Effector CD8-positive, alpha-beta T cell (primary cell): ENCODE measurements at places on chromosomes 6 and 20.

DNA sequence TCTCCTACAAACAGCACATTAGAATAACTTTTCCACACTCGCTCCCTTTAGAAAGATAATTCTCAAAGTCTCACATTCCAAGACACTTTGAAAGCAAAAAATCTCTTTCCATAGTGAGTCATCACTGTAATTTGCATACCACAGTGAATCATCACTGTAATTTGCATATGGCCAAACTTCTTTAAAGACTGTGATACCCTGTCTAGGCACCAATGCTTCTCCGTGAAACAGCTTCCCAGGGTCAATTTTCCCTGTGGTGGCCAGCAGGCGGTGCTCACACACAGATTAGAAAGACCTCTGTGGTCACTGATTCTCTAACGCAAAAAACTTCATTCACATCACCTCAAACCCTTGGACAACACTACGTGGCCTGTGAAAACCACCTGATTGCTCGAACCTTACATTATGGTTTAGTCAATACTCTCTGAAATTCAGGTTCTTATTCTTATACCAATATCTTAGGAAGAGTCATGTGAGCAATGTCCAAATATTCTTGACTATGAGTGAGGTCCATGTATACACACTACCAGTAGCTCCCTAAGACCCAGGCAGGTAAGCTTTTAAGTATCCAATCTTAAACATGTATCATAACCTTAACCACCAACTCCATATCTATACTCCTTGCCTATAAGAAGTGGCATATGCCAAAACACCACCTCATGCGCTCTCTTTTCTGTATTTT lies 78.5 kb upstream of the PHACTR1 start:
- DNase-seq = no peak

DNA sequence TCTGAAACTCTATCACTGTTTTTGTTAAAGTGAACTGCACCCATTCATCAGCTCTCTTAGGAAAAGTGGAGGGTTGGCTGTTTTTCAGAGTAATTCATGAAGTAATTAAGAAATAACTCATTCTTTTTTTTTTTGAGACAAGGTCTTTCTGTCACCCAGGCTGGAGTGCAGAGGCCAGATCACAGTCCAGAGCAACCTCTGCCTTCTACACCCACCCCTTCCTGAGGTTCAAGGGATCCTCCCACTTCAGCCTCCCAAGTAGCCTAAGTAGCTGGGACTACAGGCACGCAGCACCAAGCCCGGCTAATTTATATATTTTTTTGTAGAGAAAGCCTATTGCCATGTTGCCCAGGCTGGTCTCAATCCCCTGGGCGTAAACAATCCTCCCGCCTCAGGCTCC lies 2.6 kb downstream of the ZNFX1 start:
- DNase-seq = no peak

GRCh38 chr6:169162752-169163407 lies 90.8 kb downstream of the THBS2 start:
- DNase-seq = no peak

DNA sequence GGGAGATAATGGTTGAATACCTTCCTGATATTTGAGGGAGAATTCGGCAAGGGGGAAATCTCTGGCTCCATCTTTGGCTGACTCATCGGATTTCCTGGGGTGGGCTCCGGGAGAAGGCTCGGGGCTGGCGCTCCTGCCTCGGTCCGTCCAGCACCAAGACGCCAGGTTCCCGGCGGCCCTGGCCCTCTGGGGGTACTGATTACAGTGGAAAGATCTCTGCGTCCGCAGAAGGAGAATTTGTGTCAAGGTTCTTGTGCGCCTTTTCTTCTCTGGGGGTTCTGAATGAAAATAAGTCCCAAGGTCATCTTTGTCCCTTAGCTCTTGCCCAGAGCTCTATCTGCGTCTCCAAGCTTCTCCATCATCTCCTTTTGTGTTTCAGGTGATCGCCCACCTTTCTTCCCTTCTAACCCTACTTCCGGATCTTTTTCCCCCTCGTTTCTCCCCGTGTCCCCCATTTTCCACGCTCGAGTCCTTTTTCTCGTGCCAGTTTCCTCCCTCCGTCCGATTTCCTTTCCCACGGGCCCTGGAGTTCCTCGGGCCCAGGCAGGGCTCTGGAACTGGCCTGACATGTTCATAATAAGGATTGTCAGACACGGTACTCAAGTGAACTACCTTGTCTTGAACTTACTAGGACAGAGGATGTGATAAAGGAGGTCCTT lies 11.6 kb downstream of the NRN1 start:
- no peak for DNase-seq

DNA sequence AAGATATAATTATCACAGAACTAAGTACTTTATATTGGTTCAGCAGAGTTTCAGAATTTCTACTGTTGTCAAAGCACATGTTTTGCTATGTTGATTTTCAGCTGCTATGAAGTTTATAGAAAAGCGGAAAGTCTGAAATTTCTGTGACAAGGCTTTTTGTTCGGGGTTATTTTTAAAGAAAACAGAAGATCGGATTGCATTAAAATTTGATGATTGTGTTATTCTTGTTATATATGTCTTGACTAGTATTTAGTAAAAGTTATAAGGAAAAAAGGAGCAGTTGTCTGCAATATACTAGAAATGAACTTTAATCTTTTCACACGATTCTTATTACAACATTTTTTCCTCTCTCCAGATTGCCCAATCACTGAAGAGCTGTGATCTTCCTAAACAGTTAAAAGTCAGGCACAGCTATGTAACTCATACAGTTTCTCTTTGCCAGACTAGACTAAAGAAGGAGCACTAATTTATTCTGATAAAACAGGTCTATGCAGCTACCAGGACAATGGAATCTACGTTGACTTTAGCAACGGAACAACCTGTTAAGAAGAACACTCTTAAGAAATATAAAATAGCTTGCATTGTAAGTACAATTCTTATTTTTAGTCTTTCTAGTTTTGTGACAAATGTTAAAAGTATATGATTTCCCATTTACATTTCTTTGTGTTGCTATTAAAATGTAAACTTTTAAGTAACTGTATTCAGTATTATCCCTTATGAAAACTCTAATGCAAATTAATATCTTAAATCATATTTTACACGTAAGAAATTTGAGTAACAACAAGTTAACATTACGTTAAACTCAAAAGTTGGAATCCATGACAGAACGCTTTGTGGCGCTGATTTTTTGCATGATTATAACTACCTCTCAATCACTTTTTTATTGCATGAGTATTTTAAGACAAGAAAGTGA lies at the start of gene ENPP3:
Gene ENPP3 (plus strand): TSS at position 423 of the 913 bp plus-strand sequence. CDS start 83 bp downstream, at position 506.
- DNase-seq = no peak

- DNase-seq = no peak
Measured at GRCh38 chr6:49776444-49776843, 10.6 kb downstream of the PGK2 start.

GRCh38 chr20:23136893-23137745 lies 51.0 kb upstream of the CD93 start:
- no peak for DNase-seq

DNA sequence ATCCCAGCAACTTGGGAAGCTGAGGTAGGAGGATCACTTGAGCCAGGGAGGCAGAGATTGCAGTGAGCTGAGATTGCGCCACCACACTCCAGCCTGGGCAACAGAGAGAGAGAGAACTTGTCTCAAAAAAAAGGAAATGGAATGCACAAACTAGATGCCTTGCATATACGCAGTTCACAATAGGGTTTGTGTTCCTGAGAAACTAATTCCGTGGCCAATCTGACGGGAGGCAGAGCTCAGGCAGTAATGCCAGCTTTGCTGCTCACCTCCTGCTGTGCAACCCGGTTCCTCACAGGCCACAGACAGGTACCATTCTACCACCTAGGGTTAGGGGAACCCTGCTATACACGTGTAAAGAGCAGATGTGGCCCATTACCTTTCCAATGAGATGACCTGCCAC lies 1.4 kb downstream of the CDK5RAP1 start:
- DNase-seq = no peak

DNA sequence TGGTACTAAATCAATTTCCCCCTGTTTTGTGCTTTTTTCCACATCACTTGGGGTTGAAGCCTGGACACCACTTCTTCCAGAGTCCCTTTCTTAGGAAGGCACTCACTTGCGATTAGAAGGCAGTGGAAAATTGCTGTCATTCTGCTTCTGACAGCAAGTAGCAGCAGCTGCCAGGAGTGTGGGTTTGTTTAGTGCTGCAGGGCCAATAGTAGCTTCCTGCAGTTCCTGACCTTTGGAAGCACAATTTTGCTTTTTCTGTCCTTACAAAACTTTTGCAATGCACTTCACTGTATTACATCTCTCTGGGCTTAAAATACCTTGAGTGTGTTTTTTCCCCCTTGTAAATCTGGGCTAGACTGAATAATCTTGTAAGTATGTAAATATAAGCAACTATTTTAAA lies 12.5 kb upstream of the HLA-DRA start:
- DNase-seq = no peak

GRCh38 chr6:134553936-134554335 lies 236.0 kb upstream of the SGK1 start:
- DNase-seq = no peak

DNA sequence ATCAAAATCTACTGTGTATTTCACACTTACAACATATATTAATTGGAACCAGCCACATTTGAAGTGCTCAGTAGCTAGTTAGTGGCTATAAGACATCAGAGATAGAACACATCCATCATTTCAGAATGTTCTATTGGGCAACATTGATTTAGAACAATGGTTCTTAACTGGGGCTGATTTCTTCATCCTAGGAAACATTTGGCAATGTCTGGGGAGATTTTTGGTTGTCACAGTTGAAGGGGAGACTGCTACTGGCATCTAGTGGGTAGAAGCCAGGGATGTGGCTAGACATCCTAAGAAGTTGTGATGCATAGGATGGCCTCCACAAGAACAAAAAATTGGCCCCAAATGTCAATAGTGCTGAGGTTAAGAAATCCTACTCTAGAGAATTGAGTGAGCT lies 132.5 kb downstream of the OLIG3 start:
- DNase-seq = no peak

GRCh38 chr6:170447561-170447930 lies 105.6 kb downstream of the PSMB1 start:
- no peak for DNase-seq

DNA sequence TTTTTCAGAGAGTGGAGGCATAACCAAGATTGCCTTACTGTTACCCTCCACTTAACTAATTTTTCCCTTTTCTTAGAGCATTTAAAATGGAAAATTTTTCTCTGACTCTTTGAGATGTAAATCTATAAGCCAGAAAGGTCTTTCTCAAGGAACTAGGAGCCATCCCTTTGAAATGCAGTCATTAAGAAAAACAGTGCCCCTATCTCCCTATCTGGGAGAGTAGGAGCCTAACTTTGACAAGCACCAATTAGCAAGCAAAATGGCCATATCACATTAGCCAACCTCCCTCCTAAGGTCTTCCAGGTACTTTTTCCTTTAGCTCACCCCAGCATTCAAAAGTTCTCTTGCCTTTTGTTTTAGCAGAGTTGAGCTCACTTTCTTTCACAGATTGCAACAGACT lies 570.5 kb downstream of the EPHA7 start:
- DNase-seq = no peak

DNA sequence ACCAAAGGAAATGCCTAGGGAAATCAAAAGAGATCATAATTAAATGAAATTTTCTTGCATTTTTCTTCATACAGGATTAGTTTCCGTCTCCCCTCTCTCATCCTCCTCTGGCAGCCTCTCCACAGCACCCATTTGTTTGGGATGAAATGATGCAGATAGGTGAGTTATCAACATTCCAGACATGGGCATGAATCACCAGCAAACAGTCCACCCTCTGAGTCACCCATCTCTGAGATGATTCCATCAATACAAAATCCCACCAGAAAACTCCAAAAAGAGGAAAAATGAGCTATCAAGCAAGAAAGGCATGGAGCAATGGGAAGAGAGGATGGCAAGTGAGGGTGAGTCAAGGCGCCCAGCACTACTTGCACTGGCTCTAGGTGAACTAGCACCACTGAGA lies 11.4 kb downstream of the MC3R start:
- DNase-seq = no peak

- no peak for DNase-seq
Measured at GRCh38 chr20:57088436-57088835, 178.0 kb downstream of the BMP7 start.

DNA sequence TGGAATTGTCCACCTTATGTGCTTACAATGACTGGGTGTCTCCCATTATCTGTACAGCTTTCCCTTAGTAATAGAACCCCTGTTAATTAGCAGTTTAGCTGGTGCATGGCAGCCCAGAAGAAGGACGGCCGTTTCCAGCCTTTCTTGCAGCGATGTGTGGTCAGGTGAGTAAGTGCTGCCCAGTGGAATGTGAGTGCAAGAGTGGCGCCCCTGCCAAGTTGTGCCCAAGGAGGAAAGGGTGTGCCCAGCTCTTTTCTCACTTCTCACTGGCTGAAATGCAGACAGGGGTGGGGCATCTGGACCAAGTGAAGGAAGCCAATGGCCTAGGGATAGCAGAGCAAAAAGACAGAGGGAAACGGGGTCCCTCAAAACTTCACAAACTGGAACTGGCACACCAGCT lies 296.8 kb downstream of the PREX1 start:
- DNase-seq = no peak

DNA sequence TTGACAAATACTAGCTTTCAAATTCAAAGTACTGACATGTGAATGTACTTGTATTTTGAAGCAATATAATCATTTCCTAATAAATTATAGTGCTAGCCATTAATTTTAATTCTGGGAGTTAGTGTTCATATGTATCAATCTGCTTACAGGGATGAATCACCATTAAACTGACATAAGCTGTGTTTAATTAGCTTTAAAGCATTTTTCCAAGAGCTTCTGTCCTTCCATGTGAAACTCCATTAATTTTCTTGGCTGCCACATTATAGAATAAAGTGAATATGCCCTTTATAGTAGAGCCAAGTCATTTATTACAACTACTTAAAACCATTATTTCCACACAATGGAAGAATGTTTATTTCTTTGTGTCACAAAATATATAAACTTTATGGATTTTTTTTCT lies 150.8 kb downstream of the COL21A1 start:
- DNase-seq = no peak

GRCh38 chr6:79802657-79803300 lies 144.6 kb downstream of the ELOVL4 start:
- DNase-seq = no peak

GRCh38 chr6:7505189-7505699 lies 36.2 kb upstream of the DSP start:
- DNase-seq = no peak

- no peak for DNase-seq
Measured at GRCh38 chr6:8277769-8278168, 157.6 kb downstream of the SLC35B3 start.

GRCh38 chr6:157840776-157841175 lies 17.7 kb downstream of the SNX9 start:
- DNase-seq = no peak

GRCh38 chr6:116008470-116009243 lies 52.0 kb downstream of the FRK start:
- no peak for DNase-seq

DNA sequence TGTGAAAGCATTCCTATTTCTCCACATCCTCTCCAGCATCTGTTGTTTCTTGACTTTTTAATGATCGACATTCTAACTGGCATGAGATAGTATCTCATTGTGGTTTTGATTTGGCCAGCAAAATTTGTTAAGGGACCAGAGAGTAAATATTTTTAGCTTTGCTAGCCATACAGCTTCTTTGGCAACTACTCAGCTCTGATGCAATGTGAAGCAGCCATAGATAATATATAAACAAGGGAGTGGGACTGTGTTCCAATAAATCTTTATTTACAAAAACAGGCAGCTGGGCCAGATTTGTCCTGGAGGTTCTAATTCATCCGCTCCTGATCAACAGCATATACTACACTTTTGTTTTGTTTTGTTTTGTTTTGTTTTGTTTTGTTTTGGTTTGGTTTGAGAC lies 202.9 kb downstream of the ZNF217 start:
- DNase-seq = no peak

- no peak for DNase-seq
Measured at GRCh38 chr6:120960761-120961160, 373.5 kb downstream of the TBC1D32 start.

- no peak for DNase-seq
Measured at GRCh38 chr6:140620496-140620895, 1246.0 kb upstream of the CITED2 start.
